ENCODE measurements at places on chromosomes 12 and 14.

DNA sequence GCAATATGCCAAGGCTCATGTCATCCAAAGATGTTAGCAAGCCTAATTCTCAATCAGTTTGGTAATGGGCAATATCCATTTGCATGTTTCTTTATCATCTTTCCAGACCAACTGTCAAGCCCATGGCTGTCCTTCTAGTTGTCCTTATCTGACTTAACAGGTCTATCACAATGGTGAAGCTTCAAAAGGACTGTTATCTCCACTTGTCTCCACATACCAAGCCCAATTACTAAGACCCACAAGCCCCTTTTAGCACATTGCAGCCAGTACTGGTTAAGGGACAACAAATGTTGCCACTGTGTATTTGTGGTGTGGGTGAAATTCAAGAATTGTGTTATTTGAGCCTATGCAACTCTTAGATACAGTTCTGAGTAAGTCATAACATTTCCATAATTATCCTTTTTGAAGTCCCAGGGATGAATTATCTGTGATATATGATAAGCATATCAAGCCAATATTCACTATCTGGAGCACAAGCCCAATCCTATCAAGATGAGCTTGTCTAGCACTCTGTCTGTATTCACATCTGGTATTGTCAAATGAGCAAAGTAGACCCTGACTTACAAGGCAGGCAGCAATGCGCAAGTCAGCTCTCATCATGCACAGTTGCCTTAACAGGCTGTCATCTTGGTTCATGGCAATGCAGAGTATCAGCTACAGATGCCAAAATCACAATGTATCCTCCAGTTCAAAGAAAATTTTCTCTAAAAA lies 19.3 kb upstream of the ST8SIA1 start:
- DNase-seq: no peak

- DNase-seq: no peak
These were observed 69.6 kb upstream of the PRMT8 start for GRCh38 chr12:3421191-3421978.

DNA sequence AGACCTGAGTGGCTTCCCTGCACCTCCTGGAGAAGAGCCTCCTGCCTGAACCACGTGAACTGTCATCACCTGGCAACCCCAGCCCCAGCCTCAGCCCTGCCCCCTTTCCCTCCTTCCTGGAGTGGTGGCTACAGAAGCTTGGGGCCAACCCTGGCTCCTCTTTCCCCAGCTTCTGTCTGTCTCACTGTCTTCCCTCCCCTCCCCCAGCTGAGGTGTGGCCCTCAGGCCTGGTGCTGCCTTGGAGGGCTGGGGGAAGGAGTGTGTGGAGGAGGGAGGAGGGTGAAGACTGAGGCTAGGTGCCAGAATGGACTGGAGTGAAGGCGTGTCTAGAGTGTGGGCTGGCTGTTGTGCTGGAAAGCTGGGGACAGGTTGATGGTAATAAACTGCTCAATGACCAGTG lies 9.7 kb downstream of the NFATC4 start:
- DNase-seq: no peak

- no peak for DNase-seq
These were observed 33.9 kb downstream of the NUMB start for GRCh38 chr14:73424453-73424852.

DNA sequence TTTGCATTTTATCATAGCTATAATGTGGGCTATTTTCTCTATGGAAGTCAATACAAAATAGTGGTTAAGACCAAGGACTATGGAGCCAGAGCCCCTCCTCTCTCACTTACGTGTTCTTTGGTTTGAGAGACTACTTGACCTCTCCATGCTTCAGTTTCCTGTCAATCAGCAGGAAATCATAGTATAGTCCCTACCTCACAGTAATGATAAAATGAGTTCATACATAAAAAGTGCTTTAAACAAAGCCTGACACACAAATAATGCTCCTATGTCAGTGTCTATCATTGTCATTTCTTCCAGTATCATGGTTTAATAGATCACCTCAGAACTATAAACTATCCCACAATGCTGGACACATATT lies 90.4 kb downstream of the MED13L start:
- no peak for DNase-seq

GRCh38 chr12:61757831-61758505 lies 502.2 kb upstream of the USP15 start:
- no peak for DNase-seq

GRCh38 chr12:94426049-94426448 lies 33.6 kb downstream of the CEP83 start:
- no peak for DNase-seq

DNA sequence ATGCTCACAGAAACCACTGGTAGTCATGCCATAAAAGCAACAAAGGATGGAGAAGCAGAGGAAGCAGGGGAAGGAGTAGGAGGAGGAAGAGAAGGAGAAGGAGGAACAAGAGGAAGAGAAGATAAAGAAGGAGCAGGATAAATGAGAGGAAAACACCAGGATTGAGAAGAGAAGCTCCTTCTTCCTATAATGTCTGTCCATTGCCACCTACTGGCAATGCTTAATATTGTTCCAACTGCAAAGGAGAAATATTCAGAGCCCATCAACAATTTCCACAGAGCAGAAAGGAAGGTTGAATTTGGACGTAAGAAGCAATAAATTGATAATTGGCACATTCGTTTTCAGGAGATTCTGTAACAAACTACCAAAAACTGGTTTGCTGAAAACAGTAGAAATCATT lies 898.4 kb downstream of the SLC16A7 start:
- DNase-seq: no peak

- DNase-seq: no peak
These were observed 11.3 kb upstream of the DUSP6 start for GRCh38 chr12:89363582-89363981.

GRCh38 chr12:42402821-42403411 lies 76.9 kb downstream of the PPHLN1 start:
- DNase-seq: no peak

- no peak for DNase-seq
These were observed 597.8 kb downstream of the ETNK1 start for GRCh38 chr12:23222801-23223200.

GRCh38 chr12:116366456-116366776 lies 88.9 kb upstream of the MED13L start:
- DNase-seq: no peak

GRCh38 chr14:57692671-57693070 lies 173.2 kb downstream of the SLC35F4 start:
- peak; percentile 30 for DNase-seq

- no peak for DNase-seq
These were observed 111.6 kb downstream of the RBM19 start for GRCh38 chr12:113854385-113855142.
